Stimulated activated CD8-positive, alpha-beta memory T cell treated with anti-CD3 and anti-CD28 coated beads, Interleukin-7, amount 100 ng/mL, for 48 hours (primary cell): ENCODE measurements at places on chromosomes 6 and 20.

GRCh38 chr6:33851959-33852358 lies 48.2 kb upstream of the MLN start:
- DNase-seq, result no peak

- no peak for DNase-seq
These were observed 50.6 kb downstream of the CCDC170 start for GRCh38 chr6:151544453-151544852.

GRCh38 chr6:157981132-157981394 lies 600 bp upstream of the SYNJ2 start:
- no peak for DNase-seq

GRCh38 chr6:148329596-148330381 lies 12.8 kb upstream of the SASH1 start:
- DNase-seq, result no peak

DNA sequence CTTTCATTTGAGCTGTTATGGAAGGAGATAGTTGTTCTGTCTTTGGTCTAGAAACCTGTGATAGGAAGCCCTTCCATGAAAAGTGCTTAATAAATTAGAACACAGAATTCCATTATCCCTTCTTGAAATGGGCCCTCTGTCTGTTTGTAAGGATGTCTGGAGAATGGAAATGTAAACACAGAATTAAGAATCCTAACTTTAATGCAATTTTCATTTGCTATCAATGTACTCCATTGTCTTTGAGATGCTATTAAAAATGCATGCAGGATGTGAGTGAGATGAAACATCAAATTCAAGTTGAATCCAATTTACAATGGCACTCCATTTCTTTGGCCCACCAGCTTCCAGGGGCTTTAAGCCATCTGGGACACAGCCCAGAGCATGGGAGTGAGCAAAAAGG lies 13.9 kb upstream of the AARS2 start:
- no peak for DNase-seq

- DNase-seq, result no peak
These were observed 48.5 kb upstream of the PDYN start for GRCh38 chr20:2042400-2042799.

- no peak for DNase-seq
These were observed 69.9 kb upstream of the BTBD3 start for GRCh38 chr20:11847827-11848226.

GRCh38 chr6:125749865-125750691 lies 646 bp downstream of the HEY2 start:
- DNase-seq, result no peak

DNA sequence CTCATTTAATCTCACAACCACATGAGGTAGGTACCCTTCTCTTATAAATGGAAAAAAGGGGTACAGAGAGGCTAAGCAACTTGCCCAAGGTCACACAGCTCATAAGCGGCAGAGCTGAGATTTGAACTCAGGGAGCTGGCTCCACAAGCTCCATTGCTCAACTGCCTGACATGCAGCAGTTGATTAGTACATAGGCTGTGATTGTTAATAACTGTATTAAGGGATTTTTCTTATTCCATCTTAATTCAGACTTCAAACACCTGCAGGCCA lies 6.6 kb downstream of the CCN5 start:
- no peak for DNase-seq

DNA sequence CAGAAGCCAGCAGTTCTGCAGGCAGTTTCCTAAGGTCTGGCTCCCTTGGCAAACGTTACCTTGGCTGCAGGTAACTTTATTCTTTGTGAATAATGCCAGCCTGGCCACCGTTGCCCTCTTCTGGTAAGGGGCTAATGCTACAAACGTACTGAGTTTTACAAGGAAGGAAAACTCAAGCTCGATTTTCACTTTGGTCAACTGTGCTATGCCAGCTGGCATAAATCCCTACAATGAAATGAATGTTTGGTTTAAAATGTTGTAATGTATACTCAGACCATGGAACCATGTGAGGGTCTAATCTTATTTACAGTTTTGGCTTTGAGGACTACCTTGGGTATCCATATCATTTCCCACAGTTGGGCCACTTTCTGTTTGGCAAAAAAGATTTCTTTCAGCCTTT lies 101.4 kb downstream of the SLX4IP start:
- no peak for DNase-seq

DNA sequence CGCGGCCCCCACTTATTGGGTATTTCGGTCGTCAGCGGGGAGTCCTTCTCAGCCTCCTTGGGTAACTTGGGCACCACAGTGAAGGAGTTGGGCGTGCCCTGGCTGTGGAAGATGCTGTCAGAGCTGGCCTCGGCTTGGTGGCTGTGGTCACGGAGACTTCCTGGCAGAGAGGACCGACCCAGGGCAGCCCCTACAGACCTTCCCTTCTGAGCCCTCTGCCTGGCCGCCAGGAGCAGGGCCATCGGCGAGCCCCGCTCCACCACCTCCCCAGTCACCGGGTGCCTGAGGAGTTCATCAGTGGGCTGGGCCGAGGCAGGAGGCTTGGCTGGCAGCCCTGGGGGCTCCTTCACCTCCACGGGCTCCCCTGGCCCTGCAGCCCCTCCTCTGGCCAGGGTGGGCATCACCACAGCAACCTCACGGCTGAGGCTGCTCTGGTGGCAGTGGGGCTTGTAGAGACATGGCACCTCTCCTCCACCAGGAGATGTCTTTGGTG lies 37.2 kb downstream of the C6orf132 start:
- DNase-seq, result no peak

- DNase-seq, result no peak
These were observed 44.5 kb downstream of the QKI start for GRCh38 chr6:163459007-163459406.

- DNase-seq, result no peak
These were observed 199.3 kb upstream of the SHLD1 start for GRCh38 chr20:5550733-5551529.

GRCh38 chr6:42028234-42029061 lies 21.9 kb upstream of the TAF8 start:
- DNase-seq, result no peak

- DNase-seq, result no peak
These were observed 152.8 kb upstream of the RIPOR2 start for GRCh38 chr6:25088513-25088912.

GRCh38 chr20:1533059-1533458 lies 24.4 kb downstream of the SIRPD start:
- DNase-seq, result no peak

DNA sequence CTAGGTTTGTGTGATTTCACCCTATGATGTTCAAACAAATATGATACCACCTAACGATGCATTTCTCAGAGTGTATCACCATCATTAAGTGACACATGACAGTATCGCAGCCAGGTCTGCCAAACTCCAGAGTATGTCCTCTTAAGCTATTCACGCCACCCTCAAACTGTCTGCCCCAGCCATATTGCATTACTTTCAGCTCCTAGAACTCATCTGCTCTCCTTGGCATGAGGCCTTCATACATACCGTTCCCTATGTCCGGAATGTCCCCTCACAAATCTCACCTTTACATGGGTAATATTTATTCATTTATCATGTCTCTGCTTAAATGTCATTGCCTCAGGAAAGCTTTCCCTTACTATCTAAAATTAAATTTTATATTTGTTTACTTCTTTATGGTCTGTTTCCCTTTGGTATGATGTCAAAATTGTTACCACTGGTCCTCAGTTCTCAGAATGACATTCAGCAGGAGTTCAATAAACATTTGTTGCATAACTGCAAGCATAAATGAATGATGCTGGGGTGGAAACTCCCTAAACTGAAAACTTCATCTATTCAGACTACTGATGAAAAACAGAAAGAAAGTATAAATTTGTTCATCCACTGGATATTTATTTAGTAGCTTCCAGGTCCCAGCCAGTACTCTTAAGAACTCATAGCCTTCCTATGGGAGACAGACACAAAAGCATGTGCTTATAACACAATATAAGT lies 3.2 kb downstream of the SESN1 start:
- no peak for DNase-seq

DNA sequence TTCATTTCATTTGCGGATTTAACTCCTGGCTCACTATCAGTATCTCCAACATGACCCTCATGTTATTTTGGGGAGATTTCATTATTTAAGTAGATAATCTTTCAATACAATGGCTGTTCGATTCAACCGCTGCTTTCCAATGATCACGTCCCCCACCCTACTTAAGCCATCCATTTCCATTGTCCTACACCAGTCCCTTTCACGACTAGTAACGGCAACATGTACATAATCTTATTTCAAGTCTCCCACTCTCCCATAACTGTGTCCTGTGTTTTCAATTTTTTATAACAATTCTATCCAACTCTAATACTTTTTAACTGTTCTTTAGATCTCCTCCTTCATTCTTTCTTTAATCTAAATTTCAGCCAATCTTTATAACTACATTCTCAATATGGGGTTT lies 890.8 kb upstream of the MAP3K7 start:
- DNase-seq, result no peak

- no peak for DNase-seq
These were observed 4.6 kb upstream of the PFDN4 start for GRCh38 chr20:54203281-54203680.

GRCh38 chr6:131160254-131160758 lies 25.0 kb downstream of the AKAP7 start:
- DNase-seq, result no peak

DNA sequence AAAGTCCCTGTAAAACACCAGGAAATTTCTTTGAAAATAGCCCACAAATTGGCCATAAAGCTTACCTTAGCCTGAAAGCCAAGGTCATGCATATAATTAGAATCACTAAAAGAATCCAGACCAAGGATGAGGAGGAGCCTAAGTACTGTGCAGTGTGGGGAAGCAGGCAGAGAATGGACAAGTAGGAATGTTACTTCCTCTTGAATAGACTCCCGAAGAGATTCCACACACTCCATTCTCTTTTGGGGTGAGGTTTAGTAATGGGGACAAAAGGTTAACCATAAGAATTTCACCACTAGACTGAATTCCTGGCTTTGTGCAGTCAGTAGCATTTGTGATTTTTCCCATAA lies 27.5 kb upstream of the MARCKS start:
- DNase-seq, result no peak

- DNase-seq, result no peak
These were observed 2.6 kb downstream of the PRSS35 start for GRCh38 chr6:83514866-83515466.

DNA sequence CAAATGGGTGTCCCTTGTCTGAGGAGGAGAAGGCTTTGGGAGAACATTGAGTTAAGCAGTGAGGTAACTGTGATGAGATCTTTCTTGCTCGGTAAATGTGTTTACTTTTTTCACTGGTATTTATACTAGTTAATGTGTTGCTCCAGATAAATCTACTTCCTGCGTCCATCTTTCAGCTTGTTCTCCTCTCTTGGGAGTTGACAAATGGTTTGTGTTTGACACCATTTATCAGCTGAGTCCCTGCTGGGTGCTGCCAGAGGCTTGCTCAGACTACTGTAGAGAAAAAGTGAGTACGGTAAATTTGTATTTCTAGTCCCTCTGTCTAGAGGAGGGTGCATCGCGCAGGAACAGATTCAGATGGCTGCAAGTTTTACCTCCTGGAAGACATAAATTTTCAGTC lies 8.3 kb upstream of the PRDM1 start:
- DNase-seq, result no peak

DNA sequence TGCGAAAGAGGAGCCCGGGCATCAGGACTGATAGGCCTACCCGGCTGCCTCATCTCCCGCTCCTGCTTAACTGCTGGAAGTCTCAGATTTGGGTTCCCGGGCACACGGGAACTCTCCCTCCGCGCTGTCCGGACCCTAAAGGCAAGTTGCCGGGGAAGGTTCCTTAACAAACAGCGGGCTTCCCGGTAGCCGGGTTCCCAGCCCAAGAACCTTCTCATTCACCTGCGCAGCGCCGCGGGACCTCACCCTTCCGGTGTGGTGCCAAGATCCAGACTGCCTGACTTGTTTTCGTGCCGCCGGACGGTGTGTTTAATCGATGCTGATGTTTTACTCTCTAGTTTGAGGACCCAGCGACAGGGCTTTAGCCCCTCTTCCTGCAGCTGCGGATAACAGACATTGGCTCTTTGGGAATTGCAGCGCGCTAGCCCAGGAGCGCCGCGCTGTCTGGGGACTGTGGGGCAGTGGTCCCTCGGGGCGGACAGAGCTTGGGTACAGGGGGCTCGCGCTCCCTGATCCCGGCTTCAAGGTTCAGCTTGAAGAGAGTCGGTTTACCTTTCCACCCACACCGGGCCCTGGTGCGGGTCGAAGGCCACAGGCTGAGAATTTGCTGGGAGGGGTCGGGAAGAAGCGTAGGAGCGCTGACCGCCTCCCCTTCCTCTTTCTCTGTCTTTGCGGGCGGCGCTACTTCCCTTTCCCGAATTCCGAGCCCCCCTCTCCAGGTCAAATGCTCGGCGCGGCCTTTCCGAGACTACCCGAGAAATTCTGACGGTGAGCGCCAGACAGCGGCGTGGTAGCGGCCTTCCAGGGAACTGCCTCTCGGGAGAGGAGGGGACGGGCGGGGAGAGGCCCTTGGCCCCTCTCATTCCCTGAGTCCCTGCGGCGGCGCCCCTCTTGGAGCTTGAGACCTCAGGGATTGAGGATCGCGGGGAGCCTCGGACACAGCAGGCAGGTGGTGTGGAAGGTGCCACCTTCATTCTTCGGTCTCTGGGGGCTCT lies 17.2 kb downstream of the ABT1 start:
- no peak for DNase-seq

DNA sequence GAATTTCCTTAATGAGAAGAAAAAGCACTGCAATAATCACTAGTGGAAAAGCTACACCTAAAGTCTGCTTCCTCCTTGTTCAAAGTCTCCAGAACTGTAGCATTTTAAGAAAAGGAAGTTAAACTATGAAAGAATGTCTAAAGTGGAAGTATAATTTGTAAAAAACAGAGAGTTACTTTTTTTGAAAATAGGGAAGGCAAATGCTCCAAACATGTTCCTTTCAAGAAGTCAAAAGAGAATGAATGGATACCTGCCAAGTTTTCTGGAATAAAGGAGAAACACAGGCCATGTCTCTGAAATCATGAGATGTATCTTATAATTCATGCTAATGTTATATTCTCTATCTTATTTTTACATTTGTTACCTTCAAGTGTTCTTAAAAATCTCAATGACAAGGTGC lies 60.7 kb upstream of the ADGRG6 start:
- no peak for DNase-seq

DNA sequence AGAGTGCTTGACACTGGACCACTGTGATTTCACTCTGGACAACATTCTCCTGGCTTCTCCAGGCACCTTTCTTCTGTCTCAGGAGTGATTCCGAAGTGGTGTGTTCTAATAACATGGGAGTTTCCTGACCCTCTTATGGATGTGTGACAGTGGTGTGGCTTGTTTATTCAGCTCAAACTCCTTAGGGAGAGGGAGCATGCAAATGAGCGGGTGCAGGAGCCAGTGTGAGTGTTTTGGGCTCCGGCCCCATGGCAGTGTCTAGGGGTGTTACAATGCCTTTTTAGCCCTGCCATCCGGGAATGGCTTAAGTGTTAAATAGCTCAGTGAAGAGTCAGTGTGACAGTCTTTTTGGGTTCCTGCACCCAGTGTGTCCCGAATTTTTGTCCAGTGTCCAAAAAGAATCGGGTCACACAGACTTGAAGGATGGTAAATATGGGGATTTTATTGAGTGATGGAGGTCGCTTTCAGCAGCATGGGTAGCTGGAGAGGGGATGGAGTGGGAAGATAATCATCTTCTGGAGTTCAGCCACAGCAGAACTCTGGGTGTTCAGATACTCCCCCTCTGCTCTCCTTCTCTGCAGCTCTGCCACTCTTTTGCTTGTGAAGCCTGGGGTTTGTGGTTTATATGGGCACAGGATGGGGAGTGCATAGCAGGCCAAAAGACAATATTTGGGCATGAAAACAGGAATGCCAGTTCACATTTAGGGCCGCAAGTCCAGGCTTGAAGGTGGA lies 928.9 kb upstream of the CITED2 start:
- DNase-seq, result no peak

GRCh38 chr20:258269-258858 lies 840 bp downstream of the DEFB132 start:
- no peak for DNase-seq
